Cardiac septum (tissue), 1 donor: ENCODE measurements at places on chromosomes 2 and 18.

GRCh38 chr2:3483986-3484960 is 35.1 kb downstream of the ADI1 start:
- no peak for DNase-seq

- no peak for DNase-seq
Observed at GRCh38 chr2:43524177-43524965, 71.5 kb downstream of the THADA start.

- no peak for DNase-seq
Observed at GRCh38 chr2:231890896-231891513, 35.2 kb downstream of the NPPC start.

DNA sequence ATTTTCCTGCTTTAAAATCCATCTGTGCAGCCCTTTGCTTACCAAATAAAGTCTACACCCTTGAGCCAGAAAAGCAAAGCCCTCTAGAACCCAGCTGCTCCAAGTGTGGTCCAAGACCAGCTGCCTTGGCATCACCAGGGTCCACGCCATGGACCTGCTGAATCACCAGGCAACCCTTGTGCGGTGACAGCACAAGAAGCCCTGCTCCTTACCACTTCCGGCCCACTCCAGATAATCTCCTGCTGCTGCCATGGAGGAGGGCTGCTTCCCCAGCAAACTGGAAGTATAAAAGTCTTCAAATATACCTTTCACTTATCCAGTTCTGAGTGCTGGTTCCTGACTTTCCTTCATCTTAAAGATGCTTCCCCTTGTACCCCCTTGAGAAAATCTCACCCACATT is 106.0 kb upstream of the PKDCC start:
- DNase-seq: no peak
